ENCODE measurements at places on chromosomes 5 and 9.
A peak's percentile ranks its signal among the peaks of the same experiment; 100 is the strongest.

DNA sequence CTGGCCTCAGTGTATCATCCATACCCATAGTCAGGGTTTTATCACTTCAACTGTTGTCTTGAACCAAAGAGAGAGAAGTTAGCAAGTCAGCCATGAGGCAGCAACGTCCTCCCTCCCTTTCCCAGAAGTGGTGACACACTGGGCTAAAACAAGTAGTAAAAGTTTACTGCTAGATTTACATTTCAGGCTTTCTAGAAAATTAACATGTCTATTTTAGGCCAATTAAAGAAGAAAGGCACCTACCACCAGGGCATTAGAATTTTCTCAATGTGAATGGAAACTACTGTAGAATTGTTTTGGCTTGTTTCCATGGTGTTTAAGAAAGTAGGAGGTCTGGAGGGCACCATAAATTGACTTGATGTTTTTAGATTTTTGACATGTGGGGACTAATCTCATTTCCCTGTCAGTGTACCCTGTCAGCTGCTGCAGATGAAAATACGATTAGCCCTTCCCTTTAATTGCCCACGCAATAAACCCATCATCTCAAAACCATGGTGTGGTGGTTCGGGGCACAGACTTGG, 121.8 kb upstream of the ELL2 start:
- no peak for DNase-seq

GRCh38 chr5:113896789-113897188, 383.3 kb downstream of the YTHDC2 start:
- no peak for DNase-seq

DNA sequence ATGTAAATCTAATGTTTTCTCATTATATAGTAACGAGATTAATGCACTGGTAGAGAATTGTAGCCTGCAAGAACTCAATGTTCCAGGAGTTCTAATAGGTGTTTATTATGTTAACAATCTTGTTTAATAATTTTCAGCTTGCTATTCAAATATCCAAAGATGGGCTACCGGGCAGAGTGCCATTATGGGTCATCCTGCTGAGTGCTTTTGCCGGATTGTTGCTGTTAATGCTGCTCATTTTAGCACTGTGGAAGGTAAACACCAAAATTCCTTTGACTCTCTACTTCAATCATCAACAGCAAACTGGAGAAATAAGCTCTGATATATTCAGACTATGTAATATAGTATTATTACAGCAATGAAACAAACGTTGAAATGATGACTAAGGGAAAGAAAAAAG, 41.9 kb upstream of the ITGA2 start:
- DNase-seq = no peak

DNA sequence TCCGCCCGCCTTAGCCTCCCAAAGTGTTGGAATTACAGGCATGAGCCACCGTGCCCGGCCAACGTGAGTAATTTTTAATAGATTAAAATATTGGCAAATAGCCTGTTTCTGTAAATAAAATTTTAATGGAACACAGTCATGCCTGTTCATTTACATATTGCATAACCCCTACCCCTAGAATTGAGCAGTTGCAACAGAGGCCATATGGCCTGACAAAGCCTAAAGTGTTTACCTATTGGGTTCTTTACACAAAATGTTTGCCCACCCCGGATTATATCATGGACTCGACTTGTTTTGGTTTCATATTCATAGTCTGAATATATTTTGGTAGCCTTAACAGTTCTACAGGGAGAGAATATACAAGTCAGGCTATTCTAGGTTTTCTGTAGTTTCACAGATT, 5.3 kb downstream of the NSA2 start:
- no peak for DNase-seq

- peak; percentile 85 for DNase-seq
These were observed 10.9 kb downstream of the PTCH1 start for GRCh38 chr9:95505717-95506427.

- DNase-seq = no peak
These were observed 302.7 kb downstream of the EPB41L4A start for GRCh38 chr5:112116371-112116770.

DNA sequence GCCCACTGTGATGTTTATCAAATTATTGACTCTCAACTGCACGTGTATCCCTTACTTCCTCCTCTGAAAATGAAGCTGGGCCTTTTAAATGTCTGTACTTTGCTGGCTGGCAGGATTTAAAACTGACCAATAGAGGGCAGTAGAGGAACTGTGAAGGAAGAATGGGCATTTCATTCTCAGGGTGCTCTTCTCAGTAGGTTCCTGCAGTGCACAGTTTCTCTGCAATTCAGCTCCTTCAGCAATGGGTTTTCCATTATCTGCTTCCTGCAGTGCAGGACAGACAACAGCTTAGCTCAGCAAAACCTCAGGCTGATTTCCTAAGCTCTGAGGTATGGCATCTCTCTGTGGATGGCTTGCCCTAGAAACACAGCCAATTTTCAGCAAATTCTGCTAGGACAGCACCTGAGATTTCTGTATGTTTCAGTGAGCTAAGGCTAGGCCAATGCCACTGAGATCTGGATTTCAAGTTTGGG, 298.4 kb upstream of the PRDM9 start:
- no peak for DNase-seq

- no peak for DNase-seq
These were observed 24.0 kb downstream of the GFPT2 start for GRCh38 chr5:180329138-180329435.

- DNase-seq = no peak
These were observed 471.3 kb downstream of the TMEM232 start for GRCh38 chr5:110255194-110255593.

DNA sequence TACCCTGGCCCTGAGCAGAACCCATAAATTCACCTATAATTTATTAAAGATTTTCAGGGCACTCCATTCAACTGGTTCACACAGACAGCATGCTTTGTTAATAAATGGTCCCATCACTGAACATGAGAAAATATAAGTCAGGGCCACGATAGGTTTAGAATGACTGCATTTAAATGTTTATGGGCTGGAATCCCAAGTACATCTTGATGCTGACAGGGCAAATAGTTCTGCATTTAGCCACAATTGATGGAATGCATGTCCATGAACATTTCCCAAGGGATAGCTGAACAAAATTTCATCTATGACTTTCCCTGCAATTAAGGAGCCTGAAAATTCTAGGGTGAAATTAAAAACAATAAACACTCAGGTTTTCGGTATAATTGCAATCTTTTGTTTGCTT, 124.5 kb downstream of the CAAP1 start:
- DNase-seq = no peak

DNA sequence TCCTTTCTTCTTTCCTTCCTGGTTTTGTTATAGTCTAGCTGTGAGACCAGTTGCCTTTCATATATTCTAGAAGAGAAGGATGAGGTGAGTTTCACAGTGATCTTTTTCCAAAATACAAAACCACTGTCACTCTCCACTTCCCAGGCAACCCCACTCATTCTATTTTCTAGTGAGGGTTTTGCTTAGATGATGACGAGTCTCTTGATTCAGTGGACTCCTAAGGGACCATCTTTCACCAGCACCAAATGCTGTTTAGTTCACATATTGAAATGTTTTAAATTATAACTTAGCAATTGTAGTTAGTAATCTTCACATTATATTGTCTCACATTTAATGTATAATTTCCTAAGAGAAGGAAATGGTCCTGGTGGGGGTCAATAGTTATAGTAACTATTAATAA, 25.2 kb downstream of the PIK3R1 start:
- DNase-seq = no peak

GRCh38 chr9:88737031-88737430, 202.1 kb downstream of the NXNL2 start:
- DNase-seq = no peak

DNA sequence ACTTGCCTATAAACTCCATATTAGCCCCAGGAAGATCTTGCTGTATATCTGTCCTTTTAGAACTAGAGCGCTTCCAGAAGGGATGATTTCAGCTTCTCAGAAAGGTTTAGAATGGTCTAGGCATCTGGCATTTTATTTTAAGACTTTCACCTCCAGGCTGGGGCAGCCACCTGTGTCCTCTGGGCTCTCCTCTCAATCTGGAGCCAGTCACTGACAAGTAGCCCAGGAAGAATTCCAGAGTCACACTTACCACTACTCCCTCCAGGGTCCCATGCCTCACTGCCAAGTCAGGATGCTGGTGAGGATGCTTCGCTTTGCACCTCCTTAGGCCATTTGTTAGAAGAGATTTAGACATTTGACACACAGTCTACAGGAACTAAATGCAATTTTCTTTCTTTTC, 20.8 kb downstream of the B4GALT1 start:
- peak; percentile 3 for DNase-seq

- DNase-seq = no peak
These were observed 190.6 kb downstream of the ISL1 start for GRCh38 chr5:51573835-51574234.

- DNase-seq = no peak
These were observed 9.4 kb upstream of the PLEKHG4B start for GRCh38 chr5:82570-82969.

- no peak for DNase-seq
These were observed 64.6 kb downstream of the CAST start for GRCh38 chr5:96726802-96727201.

DNA sequence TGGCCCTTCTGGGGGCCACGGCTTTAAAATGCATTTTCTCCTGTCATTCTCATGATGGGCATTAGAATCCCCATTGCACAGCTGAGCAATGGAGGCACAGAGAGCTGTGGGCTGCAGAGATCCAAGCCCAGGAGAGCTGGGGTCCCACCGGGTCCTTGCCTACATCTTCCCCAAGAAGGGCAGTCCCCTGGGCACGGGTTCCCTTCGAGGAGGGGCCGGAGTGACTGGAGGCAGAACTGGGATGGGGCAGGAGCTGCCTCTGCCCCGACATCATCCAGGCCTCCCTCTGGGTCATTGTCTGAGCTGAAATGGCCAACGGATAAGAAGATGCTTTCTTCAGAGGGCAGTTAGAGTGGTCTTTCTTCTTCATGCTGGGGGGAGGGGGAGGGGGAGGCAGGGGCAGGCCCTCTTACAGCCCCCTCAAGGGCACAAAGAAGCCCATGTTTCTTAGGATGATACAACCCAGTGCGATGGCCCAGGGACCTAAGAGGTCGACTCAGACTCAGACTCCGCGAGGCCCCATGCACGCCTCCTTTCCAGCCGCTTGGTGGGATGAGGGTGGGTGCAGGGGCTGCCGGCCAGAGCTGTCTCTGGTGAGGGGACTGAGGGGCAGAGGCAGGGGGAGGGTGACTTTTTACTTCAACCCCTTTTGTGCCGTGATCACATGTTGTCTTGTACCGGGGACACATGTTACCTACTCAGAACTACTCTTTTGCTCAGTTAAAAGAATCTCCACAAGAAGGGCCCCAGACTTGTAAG, 112.4 kb upstream of the IRX2 start:
- no peak for DNase-seq

GRCh38 chr5:67061511-67061910, 135.1 kb downstream of the CD180 start:
- no peak for DNase-seq

DNA sequence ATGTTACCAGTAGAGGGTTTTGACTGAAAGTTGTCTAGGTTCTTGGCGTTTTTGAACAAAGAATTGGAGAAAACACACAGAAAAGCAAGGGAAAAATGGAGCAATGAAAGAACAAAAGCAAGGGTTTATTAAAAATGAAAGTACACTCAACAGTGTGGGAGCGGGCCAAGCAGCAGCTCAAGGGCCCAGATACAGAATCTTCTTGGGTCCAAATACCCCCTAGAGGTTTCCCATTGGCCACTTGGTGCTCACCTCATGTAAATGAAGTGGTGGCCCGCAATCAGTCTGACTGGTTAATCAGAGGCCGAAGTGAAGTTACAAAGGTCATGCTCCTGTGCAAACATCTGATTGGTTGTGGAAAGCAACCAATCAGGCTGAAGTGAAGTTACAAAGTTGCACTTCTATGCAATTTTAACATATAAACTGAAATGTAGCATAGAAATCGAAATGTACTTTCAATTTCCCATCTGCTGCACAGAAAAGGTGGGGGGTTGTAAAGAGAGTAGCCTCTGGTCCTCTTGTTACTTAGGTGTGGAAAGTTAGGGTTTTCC, 1.9 kb upstream of the GM2A start:
- no peak for DNase-seq

GRCh38 chr5:145244788-145245187, 590.4 kb downstream of the PRELID2 start:
- DNase-seq = no peak

DNA sequence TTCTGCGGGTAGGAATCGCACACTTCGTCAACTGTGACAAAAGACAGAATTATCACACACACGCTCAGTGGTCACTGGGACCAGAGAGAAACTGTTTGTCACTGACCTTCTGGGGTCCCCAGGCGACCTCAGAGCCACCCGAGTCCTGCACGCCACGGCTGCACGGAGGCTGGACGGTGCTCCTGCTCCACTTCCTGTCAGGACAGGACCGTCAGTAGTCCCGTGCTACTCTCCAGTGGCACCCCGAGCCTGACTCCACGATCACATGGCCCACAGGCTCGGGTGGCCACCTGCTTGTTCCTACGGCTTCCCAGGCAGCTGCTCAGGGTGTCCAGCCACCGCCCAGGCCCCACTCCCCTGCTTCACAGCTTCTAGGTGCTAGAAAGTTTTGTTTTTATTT, 17.9 kb downstream of the MRNIP start:
- no peak for DNase-seq

DNA sequence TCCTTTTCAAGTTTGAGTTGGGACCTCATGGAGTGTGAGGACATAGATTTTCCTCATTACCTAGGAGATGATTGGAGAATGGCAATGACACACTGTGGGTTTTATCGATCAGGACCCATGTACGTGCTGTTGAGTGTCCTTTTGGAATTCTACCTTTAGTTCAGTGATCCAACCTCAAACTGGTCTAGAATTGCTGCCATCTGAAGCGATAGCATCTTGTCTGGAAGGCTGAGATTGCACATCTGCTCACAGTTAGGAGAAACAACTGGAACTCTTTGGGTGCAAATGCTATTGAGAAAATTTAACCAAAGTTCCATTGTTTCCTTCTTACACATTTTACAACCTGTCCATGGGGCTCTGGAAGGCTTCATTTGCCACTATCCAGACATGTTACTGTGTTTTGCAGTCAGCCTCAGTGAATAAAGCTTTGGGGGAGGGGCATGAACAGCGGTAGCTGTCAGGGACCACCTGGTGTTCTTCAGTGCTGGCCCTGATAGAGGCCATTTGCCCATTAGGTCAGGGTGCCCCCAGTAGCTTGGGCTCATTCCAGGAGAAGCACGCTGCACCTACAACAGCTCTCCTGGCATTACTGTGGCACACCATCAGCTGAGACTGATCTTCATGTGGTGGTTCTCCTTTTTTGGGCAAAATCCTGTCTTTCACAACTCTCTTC, 123.1 kb downstream of the PDE8B start:
- no peak for DNase-seq
